ENCODE measurements at places on chromosomes 3 and 15.
A peak's percentile ranks its signal among the peaks of the same experiment; 100 is the strongest.

DNA sequence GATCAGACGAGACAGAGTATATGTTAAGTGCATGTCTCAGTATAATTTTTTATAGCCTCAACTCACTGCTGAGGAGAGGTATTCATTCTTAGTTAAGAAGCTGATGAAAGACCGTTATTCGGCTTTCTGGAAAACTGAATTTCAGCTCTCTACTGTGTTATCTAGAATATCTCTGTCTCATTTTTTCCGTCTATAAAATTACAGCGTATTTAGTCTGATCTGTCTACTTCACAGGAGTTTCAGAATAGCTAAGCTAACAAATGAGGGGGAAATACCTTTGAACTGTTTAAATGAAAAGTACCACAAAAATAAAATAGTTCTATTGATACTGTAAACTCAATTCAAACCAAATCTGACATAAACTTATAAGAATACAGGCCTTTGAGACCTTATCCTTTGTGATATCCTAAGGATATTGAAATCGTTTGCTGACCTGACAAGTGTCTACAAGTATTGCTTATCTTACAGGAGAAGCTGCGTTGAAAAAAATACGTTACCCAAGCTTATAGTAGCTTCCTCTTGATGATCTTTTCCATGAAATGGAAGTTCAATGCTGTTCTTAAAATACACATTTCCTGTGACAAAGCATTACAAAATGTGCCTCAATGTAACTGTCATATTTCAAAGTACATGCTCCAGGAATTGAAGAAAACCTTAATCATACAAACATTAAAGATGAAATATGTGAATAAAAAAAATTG is 104.6 kb downstream of the IL1RAP start:
- peak; percentile 52 for DNase-seq

DNA sequence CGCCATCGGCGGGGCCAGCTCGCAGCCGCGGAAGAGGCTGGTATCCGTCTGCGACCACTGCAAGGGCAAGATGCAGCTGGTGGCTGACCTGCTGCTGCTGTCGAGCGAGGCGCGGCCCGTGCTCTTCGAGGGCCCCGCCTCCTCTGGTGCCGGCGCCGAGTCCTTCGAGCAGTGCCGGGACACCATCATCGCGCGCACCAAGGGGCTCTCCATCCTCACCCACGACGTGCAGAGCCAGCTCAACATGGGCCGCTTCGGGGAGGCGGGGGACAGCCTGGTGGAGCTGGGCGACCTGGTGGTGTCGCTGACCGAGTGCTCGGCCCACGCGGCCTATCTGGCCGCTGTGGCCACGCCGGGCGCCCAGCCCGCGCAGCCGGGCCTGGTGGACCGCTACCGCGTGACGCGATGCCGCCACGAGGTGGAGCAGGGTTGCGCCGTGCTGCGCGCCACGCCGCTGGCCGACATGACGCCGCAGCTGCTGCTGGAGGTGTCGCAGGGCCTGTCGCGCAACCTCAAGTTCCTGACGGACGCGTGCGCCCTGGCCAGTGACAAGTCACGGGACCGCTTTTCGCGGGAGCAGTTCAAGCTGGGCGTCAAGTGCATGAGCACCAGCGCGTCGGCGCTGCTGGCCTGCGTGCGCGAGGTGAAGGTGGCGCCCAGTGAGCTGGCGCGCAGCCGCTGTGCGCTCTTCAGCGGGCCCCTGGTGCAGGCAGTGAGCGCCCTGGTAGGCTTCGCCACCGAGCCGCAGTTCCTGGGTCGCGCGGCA is 1.8 kb downstream of the TLNRD1 start:
- no peak for DNase-seq

GRCh38 chr15:96341513-96342405 is 11.3 kb downstream of the NR2F2 start:
- DNase-seq: no peak

- peak; percentile 53 for DNase-seq
Measured at GRCh38 chr3:112376992-112377391, 44.0 kb downstream of the CD200 start.

- DNase-seq: peak; percentile 35
Measured at GRCh38 chr3:72722930-72723726, 125.1 kb downstream of the SHQ1 start.

DNA sequence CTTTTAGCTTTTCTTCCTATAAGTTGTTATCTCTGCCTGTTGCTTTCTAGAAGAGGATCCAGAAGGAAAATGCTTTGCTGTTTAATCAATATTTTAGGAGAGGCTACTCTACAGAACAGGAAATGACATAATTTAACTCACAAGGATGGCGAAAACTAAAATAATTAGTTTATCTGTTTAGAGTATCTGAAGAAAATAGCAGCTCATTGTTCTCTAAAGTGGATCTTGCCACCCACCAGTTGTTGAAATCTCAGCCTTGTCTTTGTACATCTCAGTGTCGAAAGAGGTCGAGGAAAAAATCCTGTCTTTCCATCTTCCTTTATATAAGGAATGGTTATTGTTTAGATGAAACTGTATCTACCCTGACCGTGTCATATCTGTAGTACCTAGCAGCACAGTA is 126.6 kb downstream of the ZNF609 start:
- DNase-seq: no peak

- peak; percentile 30 for DNase-seq
Measured at GRCh38 chr15:80070840-80071239, 11.4 kb downstream of the ZFAND6 start.

DNA sequence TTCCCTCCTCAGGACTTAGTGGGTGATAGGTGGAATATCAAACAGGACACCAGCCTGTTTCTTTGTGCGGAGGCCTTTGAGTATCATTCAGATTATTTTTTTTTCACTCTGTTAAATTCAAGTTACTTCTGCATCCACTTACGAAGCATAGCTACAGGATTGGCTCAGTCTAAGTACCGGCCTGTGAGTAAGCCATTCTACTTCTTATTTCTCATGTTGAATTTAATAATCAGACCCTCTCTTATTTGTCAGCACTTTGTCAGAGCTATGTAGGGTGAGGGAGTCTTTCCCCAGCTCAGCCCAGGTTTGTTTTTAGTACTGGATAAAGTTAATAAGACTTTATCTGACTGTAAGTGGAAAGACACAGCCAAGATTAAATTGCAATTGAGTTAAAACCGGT is 54.7 kb downstream of the ITPR1 start:
- DNase-seq: no peak

DNA sequence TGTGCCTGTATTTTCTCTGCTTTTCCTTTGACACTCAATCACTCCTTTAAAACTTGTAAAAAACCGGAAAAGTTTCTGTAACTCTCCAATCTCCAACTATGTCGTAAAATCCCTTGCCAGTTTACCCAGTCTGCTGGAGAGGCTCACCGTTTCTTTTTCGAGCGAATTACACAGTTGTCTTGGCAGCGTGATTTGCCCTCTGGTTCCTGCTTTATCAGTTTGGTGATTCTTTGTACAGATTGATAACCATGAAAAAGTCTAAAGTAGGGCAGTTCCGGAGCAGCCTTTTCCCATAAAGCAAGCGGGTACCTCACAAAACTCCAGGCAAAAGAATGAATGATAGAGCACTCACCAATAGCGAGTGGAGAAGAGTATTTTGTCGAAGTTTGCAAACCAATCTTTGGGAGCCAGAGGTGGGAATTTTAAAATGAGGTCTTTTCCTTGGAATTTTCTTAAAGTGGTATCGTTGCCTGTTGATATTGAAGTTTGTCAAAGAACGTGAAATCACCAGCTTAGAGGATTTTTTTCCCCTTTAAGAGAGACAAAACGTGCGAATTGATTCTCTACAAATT is at the start of gene TTC23:
Gene TTC23, minus strand, starts transcription at position 312 of the 572 bp plus-strand sequence. CDS start 20,869 bp downstream, outside the sequence.
- peak; percentile 57 for DNase-seq

DNA sequence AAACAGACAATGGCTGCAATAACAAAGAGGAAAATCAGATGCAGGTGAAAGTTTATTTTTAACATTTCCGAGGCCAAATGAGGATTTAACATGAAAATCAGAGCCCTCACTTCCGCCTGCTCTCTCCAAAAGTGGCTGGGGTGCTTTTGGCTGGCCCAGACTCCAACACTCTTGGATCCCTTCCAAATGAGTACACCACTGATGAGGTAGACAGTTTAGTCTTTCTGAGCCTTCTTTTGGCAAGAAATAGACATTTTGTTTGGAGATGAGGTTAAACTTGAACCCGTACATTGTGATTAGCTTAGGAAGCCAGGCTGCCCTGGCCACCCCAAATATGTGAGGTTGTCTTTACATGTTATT is 51.0 kb upstream of the TRA2B start:
- DNase-seq: no peak

- peak; percentile 64 for DNase-seq
Measured at GRCh38 chr15:49415638-49416037, 7.4 kb upstream of the FGF7 start.

DNA sequence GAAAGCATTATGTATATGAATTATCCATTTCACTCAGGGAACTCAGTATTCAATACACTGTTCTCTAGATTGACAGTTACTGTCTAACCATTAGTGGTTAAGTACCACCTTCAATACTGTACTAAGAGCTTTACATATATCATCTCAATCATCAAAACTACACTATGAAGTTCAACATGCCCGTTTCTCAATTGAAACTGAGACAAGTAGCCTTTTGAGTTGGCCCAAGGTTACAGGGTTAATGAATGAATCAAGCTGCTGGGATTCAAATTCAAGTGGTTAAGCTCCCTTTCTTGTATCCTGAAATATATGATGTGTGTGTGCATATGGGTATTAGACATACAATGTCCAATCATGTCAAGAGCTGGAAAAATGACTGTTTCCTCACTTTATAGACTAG is 5.8 kb downstream of the TASOR start:
- DNase-seq: no peak

GRCh38 chr15:73982222-73982962 is 9.7 kb downstream of the STOML1 start:
- DNase-seq: peak; percentile 79

DNA sequence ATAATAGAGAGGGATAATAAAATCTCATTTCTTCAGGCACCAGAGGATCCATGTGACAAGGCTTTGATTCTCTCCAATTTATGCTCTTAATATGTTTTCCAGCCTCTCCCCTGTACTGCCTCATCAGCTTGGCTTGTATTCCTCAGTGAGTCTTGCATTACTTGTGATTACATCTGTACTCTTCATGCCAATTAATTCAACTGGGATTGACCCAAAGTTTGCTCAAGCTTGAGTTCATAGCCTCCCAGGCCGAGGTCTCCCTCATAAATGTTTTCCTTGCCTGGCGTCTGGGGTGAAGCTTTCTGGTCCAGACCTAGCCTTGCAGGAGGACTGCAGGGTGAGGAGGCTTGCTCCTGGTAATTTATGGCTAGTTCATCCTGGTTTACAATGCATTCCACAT is 146.9 kb downstream of the CHST2 start:
- DNase-seq: no peak

GRCh38 chr15:74723754-74724334 is 1.5 kb downstream of the CYP1A1 start:
- DNase-seq: peak; percentile 17

- DNase-seq: peak; percentile 79
Measured at GRCh38 chr15:76163457-76164295, 103.9 kb downstream of the TMEM266 start.

GRCh38 chr3:196569003-196569516 is 600 bp downstream of the FBXO45 start:
- DNase-seq: peak; percentile 13

DNA sequence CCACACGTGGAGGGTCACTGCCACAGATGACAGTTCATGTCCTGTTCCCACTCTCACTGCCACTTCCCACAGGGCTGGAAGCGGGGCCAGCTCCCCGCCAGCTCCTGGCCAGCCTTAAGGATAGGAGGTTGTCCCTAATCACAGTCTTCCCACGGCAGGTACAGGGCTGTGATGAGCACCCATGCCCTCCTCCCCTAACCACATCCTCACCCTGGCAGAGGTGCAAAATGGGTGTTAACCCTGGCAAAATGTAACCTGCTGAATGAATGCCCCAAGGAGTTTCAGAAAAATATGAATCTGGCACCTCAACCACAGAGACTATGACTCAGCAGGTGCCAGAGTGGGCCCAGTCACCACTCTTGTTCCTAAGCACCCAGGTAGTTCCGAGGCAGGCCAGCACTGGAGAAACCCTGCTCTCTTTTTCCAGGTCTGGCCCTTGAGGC is 185.1 kb upstream of the TPM1 start:
- DNase-seq: no peak

GRCh38 chr15:71109130-71109529 is 6.1 kb upstream of the THSD4 start:
- DNase-seq: no peak

DNA sequence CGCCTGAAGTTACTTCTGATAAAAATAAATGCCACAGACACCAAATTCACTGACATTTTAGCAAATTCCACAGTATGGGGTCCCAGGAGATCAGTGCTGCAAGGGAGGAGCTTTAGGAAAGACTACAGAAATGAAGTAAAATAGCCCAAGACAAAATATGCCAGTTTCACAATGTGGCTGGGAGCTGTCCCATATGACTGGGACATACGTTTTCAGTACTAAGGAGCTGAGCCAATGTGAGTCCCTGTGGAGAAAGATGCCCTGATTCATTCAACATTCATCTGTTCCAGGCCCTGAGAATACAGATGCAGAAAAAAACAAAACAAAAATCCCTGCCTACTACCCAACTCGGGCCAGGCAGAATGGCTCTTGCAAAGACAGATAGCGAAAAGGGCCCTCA is 63.4 kb upstream of the FAM174B start:
- no peak for DNase-seq

GRCh38 chr3:167872032-167872431 is 136.5 kb downstream of the SERPINI1 start:
- DNase-seq: no peak

GRCh38 chr3:177906126-177906511 is 630.1 kb upstream of the KCNMB2 start:
- DNase-seq: no peak

- DNase-seq: no peak
Measured at GRCh38 chr3:169822983-169823382, 10.3 kb upstream of the LRRC34 start.

DNA sequence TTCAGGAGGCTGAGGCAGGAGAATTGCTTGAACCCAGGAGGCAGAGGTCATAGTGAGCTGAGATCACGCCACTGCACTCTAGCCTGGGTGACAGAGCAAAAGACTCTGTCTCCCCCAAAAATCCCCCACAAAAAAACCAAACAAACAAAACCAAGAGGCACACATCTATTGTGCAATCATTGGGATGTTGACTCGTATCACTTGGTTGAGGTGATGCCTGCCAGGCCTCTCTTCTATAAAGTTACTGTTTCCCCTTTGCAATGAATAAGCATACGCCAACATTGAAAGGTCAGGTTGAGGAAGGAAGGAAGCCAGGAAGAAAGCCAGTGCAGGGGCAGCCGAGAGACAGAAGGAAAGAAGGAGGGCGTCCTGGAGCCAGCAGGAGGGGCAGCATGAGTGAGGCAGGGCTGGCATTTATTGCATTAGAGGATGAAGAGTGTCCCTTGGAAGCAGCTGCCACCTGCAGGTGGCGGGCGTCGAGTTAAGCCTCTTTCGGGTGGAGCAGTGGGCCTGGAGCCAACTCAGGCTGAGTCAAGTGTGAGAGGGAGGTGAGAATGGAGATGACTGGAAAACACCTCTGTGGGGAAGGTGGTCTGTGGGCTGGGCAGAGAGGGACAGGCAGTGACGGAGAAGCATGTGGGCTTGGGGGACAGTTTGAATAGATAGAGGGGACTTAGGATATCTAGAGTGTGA is 8.3 kb upstream of the CSPG4 start:
- DNase-seq: peak; percentile 36

- no peak for DNase-seq
Measured at GRCh38 chr3:57559526-57559925, 3.5 kb downstream of the PDE12 start.
